Activated naive CD8-positive, alpha-beta T cell treated with anti-CD3 and anti-CD28 coated beads, Interleukin-2, amount 50 U/mL, for 24 hours (primary cell): ENCODE measurements at places on chromosomes 13 and 19.

DNA sequence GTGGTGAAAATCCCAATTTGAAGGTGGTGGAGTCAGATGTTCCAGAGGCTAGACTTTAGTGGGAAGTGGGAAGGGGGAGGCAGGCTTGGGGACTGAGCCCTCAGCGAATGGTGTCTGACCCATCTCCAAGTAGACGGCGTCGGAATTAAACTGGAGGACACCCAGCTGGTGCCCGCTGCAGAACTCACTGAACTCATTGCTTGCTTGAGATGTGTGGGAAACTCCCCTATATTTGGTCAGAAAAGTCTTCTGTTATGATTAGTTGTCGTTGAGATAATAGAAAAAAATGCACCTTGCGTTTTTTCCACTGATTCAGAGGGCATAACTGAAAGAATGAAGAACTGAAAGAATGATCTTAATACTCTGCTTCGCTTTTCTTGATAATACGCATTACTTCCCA is 871 bp upstream of the ZNF583 start:
- no peak for DNase-seq

DNA sequence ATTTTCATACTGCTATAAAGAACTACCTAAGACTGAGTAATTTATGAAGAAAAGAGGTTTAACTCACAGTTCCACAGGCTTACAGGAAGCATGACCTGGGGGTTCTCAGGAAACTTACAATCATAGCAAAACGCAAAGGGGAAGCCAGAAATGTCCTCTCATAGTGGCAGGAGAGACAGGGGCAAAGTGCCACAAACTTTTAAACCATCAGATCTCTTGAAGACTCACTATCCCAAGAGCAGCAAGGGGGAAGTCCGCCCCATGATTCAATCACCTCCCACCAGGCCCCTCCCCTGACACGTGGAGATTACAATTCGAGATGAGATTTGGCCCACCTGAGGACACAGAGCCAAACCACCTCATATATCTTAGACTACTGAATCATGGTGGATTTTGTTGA is 198.7 kb downstream of the KCTD12 start:
- no peak for DNase-seq

DNA sequence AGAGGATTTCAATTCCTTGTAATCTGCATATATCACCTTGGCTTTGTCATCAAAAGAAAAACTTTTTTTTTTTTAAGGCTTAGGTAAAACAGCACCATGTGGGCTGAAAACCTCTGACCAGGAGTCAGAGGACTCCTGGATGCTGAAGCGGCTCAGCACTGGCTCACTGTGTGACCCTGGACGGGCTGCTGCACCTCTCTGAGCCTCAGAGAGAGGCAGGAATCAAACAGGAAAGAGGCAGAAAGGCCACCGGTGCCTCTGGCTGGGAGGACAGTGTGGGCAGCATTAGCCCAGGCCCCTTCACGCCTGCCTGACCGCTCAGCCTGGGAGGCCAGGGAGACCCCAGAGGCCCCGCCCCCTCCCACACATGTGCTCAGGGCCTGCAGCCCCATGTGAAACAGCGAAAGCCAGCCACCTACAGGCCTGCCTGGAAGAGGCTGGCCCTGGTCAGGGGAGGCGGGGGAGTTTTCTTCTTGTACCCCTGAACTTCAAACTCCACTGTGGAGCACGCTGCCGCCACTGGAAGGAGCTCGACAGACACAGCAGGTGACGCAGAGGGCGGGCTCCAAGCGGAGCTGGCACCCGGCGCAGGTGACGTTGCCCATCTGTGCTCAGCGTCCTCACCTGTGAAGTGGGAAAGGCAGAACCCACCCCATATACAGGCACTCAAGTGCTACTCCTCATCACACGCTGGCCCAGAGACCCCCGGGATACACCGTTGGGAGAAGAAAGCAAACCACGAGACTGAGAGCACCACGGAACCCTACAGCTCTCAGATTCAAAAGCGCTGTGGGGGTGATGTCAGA is 39.7 kb downstream of the MLLT1 start:
- no peak for DNase-seq

DNA sequence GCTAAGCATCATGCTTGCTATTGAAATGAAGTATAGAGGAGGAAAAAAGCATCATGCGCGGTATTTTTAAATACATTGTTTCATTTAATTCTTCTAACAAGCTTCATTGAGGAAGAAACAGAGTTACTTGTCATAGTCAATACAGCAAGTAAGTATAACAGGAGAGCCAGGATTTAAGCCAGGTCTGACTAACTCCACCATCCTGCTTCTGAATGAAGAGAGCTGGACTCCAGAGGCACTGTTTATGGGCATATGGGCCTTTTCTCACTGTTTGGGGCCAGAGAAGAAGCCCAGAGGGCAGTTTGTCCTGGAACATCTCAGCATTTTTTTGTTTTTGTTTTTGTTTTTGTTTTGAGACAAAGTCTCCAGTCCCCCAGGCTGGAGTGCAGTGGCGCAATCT is 7.9 kb downstream of the SAMD4B start:
- no peak for DNase-seq

GRCh38 chr13:46685006-46685730 is 111.8 kb downstream of the ESD start:
- DNase-seq: no peak

GRCh38 chr19:33622505-33622808 is 704 bp downstream of the CHST8 start:
- DNase-seq: no peak

- DNase-seq: no peak
Observed at GRCh38 chr13:33235078-33235477, 50.5 kb downstream of the STARD13 start.

DNA sequence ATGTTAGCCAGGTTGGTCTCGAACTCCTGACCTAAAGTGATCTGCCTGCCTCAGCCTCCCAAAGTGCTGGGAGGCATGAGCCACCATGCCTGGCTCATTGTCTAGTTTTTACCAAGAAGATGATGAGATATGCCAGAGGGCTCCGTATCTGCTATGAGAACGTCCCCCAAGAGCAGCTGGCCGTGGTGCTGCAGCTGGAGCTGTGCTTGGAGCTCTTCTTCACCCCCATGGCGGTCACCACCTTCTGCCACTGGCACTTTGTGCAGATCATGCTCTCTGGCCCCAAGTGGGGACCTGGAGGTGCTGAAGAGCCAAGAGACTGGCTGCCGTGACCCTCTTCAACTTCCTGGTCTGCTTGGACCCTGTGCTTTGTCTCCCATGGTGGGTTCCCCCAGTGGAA is 36.8 kb downstream of the GPR42 start:
- DNase-seq: no peak

GRCh38 chr19:53870485-53870844 is 2.8 kb downstream of the MYADM start:
- DNase-seq: no peak

DNA sequence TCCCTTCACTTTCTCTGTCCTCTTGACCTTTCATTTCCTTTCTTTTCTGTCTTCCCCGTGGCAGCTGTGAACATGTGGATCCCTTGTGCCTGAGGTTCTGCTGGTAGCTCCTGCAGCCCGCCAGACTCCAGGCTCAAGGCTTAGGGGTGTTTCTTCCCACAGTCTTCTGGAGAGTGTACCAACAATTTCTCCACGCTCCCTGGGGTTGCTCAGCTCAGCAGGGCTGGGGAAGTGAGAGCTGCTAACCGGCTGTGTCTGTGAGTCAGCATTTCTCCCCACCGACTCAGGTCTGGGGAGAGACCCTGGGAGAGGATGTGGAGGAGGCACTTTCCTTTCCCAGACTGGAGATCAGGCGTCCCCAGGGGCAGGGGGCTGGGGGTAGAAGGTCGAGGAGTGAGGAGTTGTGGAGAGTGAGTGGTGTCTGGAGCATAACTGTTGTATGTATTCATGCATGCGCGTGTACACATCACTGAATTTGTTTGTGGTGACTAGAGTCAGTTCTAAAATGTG is 193.6 kb downstream of the KCNRG start:
- no peak for DNase-seq

GRCh38 chr13:43924549-43925245 is 45.0 kb downstream of the LACC1 start:
- no peak for DNase-seq

DNA sequence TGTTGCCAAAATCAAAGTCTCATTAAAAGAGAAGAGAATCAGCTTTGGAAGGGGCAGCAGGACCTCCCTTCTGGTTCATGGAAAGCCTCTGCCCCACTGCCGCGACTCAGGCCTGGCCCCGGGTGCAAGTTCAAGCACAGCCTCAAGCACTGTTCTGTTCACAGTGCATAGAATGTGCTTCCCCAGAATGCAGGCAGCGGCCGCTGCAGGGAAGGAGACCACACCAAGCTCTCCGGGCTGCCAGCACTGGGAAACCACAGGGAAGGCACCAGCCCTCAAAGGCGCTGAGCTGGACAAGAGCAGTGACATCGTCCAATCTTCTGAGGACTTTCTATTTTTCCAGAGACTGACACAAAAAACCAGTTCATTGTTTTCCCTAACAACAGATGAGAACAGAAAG is 55.5 kb downstream of the CRYL1 start:
- DNase-seq: no peak

DNA sequence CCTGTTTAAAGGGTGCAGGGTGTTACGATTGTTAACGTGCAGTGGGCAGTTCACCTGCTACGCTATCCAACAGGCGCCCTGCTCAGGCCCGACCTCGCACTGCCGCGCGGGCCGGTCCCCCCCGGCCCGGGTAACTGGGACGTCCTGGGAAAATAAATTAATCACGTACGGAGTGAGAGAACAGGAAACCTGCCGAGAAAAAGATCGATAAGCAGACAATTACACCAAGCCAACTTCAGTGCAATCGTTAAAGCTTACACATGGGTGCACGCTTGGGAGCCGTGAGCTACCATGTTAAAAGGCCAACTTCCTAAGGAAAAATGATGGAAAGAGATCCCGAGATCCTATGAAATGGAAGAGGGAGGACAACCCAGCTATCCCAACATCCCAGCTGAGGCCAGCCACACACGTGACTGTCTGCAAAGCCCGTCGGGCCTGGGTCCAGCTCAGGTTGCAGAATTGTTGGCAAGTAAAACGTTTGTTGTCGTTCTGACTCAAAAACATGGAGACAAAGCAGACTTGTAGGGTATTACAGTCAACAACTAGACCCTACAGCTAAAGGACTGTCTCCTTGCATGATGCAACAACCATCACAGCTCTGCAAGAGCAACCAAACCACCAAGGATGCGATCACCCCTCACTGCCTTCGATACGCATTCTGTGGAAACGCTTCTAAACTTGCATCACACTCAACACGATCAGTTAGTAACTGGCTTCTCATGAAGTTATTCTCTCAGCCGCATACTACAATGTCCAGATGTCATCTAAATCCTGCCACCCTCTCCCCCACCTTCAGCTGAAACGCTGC is 741 bp upstream of the TUBGCP3 start:
- no peak for DNase-seq

DNA sequence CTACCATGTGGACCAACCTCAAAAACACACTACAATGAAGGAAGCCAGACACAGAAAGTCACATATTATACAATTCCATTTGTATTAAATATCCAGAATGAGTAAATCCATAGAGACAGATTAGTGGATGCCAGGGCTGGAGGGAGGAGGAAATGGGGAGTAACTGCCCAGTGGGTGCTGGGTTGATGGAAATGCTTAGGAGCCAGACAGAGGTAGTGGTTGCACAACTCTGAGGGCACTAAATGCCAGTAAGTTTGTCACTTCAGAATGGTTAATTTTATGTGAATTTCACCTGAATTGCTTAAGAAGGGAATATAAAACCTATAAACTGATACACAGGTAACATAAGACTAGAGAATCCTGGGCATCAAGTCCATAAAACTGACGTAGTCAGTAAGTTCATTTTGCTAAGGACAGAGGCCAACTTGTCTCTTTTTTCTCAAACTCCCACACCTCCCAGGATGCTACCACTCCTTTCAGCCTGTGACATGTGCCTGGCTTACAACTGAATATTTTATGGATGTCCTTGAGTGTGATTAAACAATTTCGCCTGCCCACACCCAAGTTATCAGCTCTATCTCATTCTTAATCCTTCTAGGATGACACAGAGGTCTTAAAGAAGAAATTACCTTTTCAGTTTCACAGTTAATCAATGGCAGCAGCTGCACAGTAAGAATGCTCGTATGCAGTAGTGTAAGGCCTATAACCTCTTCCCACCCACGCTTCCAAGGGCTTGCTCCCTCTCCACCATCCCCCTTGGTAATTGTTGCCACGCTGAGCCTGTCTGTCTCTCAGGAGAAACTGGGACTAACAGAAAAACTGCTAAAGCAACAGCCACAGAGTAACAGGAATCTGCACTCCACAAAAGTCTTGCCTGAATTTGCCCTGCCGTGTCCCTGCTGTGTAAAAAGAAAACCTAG is 5.9 kb upstream of the MLNR start:
- no peak for DNase-seq

GRCh38 chr13:108212886-108213285 is 2.5 kb downstream of the LIG4 start:
- no peak for DNase-seq

DNA sequence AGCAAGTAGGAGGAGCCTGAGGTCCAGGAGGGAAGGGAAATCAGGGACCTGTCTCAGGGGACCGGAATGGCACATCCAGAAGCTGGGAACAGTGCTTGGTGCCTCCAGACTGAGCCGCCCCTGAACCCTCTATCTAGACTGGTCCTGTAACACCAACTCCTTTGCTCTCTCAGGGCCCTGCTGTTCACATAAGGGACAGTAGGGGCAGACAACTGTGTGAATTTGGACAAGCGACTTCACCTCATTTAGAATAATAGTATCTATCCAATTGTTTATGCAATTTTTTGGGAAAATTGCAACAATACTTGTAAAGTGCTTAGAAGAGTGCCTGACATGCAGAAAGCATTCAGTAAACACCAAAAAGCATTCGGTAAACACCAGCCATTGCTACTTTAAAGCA is 14.0 kb downstream of the SYMPK start:
- DNase-seq: no peak

DNA sequence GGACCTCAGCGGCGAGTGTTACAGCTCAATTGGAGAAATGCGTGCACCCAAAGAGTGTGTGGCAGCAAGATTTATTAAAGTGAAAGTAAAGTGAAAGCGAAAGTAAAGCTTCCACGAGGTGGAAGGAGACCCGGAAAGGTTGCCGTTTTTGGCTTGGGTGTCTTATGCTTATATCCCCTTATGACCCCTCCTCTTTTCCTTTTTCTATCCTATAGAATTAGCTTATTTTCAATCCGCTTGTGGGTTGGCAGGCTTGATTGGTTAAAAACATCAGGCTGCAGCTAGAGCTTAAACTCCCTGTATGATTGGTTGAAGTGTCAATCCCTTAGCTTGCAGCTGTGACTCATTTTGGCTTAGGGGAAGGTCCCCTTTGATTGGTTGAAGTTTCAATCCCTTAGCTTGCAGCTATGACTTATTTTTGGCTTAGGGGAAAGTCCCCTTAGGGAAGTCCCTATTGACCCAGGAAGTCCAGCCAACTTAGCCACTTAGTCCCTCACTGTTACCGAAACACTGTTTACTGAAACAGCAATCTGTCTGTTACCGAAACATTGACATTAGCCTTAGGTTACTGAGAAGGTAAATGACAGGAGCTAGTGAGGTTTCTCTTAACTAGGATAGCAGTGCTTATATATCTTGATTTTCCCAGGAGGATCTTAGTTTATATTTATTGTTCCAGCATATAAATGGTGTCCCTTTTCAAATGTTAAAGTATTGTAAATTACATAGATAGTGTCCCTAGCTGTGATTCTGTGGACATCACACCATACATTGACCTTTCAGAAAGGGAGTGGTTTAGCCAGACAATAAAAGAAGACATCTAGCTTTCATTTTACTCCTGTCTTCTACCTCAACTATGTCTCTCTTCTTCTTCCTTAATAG is 575.8 kb downstream of the DACH1 start:
- DNase-seq: peak; percentile 13

DNA sequence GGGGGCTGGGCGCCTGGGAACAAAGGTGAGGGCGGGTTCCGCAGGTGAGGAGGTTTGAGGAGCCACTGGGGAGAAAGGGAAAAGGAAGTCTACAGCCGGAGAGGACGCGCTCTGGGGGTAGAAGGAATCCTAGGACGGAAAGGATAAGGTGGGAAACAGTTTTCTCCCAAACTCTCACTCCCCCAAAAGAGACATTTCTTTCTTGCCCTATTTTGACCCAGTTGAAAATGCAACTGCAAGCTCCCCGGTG is 651 bp upstream of the POLR1D start:
- no peak for DNase-seq
